ENCODE measurements at places on chromosomes 13 and 19. TPM values are rescaled to one million over a fixed set of nuclear protein-coding genes. Genes with fewer than 3 reads are reported as not detected.
A peak's percentile ranks its signal among the peaks of the same experiment; 100 is the strongest.

Gene CCDC97
- total RNA-seq: 39.5 TPM

- no peak for DNase-seq
Observed at GRCh38 chr13:63605403-63605802, 2189.8 kb upstream of the PCDH20 start.

DNA sequence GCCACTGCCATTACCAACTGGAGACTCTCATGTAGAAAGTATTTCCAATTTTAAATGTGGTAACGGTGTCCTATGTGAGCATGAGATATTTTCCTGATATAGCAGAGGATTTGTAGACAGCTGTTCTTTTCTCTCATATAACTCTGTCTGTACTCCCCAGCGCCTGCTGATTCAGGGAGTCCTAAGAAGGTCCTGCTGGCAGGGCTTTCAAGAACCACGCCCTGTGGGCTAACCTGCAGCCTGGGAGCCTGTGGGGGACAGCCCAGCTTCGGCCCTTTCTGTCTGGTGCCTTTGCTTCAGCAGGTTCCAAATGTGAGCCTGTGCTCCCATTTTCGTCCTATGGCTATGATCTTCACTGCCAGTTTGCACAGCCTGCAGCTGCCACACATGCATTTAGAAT is 316.8 kb downstream of the ATP8A2 start:
- no peak for DNase-seq

Gene ZNF229
- total RNA-seq: not detected

Gene ERICH4
- total RNA-seq: not detected

DNA sequence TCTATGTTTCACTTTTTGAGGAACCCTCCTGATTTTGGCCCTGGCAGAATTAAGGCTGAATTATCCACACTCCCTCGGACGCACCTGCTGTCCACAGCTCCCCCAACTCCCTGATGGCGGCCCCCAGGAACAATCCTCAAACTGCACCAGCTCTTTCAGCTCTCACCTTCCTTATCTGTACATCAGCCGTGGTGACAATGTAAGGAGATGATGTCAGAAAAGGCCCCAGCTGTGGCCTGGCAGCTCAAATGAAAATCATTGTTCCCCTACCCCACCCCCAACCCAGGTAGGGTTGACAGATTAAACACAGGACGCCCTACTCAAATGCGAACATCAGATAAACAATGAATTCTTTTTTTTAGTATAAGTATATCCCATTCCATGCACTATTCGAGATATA is 35.0 kb upstream of the KLF2 start:
- no peak for DNase-seq

Gene BORCS8
- 40.1 TPM for total RNA-seq

GRCh38 chr19:54418030-54418929 is 3.0 kb downstream of the TTYH1 start:
- DNase-seq: no peak

DNA sequence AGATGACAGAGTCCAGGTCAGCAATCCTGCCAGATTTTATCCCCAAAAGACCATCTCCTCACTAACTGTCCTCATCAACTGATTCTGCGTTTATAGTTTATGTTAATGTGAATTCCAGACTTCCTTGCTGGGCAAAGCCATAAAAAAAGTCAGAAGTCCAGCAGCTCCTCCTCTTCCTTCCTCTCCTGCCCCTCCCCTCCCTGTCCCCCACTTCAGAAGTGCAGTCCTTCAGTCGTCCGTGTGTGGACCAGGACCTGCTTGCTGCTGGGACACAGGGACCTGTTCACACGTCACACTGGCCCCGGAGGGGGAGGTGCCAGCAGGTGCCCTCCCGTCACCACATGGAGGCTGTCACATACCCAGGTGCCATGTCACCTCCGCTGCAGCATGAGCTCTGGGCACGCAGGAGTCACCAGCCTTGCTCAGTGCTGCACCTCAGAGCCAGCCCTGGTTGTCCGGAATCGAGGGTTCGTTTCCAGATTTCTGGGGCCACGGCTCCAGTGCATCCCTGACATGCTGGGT is 4.0 kb upstream of the MCF2L start:
- peak; percentile 63 for DNase-seq

- DNase-seq: no peak
Observed at GRCh38 chr13:25982907-25983306, 68.9 kb downstream of the SHISA2 start.

- DNase-seq: no peak
Observed at GRCh38 chr13:32425158-32425557, 2.8 kb downstream of the N4BP2L1 start.

GRCh38 chr13:75482820-75483079 is 781 bp upstream of the TBC1D4 start:
- DNase-seq: no peak

GRCh38 chr13:38301236-38301635 is 48.4 kb upstream of the UFM1 start:
- DNase-seq: no peak

Gene KLF1
- not detected for total RNA-seq

Gene EBI3
- not detected for total RNA-seq

Gene SLC8A2
- total RNA-seq: 0.83 TPM

DNA sequence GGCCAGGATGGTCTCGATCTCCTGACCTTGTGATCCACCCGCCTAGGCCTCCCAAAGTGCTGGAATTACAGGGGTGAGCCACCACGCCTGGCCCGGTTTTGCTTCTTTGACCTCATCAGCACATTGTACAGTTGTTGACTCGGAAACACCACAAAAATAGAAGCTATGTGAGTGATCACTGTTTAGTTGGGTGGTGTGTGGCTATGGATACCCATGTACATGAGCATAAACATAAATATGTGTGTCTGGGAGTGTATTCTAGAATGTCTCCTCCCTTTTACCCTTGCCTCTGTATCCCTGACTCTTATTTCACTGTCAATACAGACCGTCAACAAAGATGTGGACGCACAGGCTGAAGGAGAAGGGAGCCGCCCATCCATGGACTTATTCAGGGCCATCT is 14.4 kb upstream of the WDR88 start:
- no peak for DNase-seq

DNA sequence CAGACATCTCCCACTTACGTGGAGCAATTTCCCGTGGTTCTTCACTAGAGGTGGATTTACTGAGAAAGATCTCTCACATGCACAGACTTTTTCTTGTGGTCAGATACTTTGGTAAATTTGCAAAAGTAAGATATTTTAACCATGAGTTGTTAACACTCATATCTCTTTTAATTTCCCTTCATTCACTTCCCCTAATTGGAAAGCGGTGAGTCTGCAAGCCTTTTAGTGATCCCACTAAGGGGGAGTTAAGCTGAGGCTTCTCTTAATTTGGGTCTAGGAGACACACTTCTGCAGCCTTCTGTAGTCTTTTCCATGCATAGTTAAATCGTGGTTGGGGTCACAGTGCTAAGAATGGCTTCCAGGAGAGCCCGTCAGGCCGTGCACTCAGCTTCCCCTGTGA is 30.7 kb upstream of the SERPINE3 start:
- DNase-seq: no peak

GRCh38 chr19:17748884-17749638 is 2.2 kb upstream of the FCHO1 start:
- DNase-seq: no peak

- peak; percentile 46 for DNase-seq
Observed at GRCh38 chr19:18637673-18638630, 1.1 kb downstream of the KLHL26 start.

- peak; percentile 40 for DNase-seq
Observed at GRCh38 chr19:35977446-35978222, 17.4 kb upstream of the SDHAF1 start.

Gene CYP2A13
- total RNA-seq: not detected

GRCh38 chr13:55069746-55070145 is 2041.1 kb downstream of the OLFM4 start:
- DNase-seq: no peak

- peak; percentile 52 for DNase-seq
Observed at GRCh38 chr13:100594731-100595130, 6.1 kb upstream of the GGACT start.

GRCh38 chr19:28505933-28506332 is 707.0 kb downstream of the UQCRFS1 start:
- DNase-seq: no peak

Gene S1PR4
- not detected for total RNA-seq

Gene ZNF69
- total RNA-seq: 2.0 TPM

GRCh38 chr13:100439247-100439970 is 149.2 kb downstream of the GGACT start:
- DNase-seq: no peak

Gene PEX11G
- 6.4 TPM for total RNA-seq

DNA sequence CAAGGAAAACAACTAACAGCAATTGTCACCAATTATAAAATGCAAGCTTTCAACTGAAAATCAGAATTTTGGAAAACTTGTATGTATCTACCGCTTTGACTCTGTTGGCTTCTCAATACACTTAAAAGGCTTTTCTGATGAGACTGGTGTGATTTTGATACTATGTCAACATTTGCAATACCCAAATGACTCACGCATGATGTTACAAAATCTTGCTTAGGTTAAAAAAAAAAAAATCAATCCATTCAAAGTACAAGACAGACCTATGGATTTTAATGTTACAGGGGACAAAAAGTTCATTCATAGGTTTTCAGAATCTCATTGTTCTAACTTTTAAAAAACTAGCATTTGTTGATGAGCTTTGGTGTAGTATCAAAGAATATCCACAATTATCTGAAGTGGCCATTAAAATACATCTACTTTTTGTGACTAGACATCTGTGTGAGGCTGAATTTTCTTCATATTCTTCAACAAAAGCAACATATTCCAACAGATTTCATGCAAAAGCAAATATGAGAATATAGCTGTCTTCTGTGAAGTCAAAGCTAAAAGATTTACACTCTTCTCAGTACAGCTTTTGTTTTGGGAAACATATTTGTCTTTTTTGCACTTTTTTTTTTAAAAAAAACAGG is 10.7 kb downstream of the ELF1 start:
- DNase-seq: peak; percentile 64

DNA sequence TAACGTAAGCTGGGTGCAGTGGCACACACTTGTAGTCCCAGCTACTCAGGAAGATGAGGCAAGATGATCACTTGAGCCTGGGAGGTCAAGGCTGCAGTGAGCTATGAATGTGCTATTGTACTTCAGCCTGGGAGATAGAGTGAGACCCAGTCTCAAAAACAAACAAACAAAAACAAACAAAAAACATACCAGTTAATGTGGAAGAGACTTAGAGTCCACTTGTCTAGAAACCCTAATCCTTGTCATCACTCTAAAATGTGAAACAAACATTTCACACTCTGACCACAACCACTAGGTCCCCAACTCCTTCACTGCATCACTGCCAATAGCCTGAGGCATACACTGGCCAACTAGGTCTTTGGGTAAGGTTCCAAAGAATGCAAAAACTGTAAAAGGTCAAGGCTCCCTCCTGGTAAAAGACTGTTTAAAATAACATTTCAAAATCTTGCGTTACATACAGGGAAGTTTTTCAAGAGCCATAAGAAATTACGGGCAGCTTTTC is 28.6 kb upstream of the CYP2B6 start:
- DNase-seq: no peak

DNA sequence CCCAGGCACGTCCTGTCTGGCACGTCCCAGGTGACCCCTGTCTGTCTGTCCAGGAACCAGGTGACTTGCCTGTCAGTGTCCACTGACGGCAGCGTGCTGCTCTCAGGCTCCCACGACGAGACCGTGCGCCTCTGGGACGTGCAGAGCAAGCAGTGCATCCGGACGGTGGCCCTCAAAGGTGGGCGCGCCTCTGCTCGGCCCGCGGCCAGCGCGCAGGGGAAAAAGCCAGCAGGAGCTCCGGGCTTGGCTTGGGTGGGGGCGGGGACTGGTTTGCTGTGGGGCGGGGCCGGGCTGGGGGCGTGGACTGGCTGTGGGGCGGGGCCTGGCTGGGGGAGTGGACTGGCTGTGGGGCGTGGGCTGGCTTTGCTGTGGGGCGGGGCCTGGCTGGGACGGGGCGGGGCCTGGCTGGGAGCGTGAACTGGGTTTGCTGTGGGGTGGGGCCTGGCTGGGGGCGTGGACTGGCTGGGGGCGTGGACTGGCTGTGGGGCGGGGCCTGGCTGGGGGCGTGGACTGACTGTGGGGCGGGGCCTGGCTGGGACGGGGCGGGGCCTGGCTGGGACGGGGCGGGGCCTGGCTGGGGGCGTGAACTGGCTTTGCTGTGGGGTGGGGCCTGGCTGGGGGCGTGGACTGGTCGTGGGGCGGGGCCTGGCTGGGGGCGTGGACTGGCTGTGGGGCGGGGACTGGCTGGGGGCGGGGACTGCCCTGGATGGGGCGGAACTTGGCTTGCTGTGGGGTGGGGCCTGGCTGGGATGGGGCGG is 7.2 kb downstream of the WDR18 start:
- no peak for DNase-seq

Gene MBD3L3
- not detected for total RNA-seq

DNA sequence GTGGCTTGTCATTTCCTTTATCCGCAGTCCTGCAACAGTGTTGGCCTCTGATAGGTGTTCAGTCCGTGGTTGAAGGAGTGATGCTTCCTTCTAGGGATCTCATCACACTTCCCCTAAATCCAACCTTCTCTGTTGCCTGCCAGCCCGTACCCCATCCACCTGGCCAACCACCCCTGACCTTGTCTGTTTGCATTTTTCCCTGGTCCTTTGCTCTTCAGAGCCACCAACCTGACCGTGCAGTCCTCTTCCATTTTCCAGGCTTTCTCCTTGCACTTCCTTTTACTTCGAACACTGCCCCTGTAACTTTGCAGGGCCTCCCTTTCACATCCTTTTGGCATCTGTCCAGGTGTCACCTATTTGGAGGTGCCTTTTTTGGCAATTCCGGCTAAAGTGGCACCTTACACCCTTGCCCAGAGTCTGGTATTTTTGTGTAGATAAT is 696 bp downstream of the ZNF460 start:
- DNase-seq: peak; percentile 53

GRCh38 chr19:29288256-29288655 is 75.3 kb upstream of the UQCRFS1 start:
- DNase-seq: no peak

GRCh38 chr19:15936173-15936572 is 1.8 kb upstream of the CYP4F11 start:
- no peak for DNase-seq

DNA sequence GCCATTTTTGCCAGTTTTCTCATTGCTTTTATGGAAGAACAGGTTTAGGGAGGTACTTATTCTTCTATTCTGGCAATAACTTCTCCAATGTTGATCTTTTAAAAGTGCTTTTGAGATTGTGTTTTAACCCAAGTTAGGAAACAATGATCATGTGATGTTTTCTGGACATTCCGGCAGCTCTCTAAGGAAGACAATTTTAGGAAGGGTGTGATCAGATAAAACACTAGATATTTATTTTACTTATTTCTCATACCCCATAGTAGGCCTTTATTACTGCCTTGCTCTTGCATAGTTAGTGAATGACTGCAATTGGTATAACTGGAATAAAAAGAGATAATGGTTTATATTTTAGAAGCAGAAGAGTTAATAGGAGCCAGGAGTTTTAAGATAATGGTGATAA is 68.4 kb upstream of the SPATA13 start:
- DNase-seq: no peak
